Sigmoid colon (tissue), 7 donors: ENCODE measurements at places on chromosomes 1 and 21. TPM values are rescaled to one million over a fixed set of nuclear protein-coding genes. Genes with fewer than 3 reads are reported as not detected.

The LRRC39 gene
- 1.6 TPM for total RNA-seq

GRCh38 chr21:39175154-39175553 is 8.1 kb downstream of the PSMG1 start:
- DNase-seq = no peak

DNA sequence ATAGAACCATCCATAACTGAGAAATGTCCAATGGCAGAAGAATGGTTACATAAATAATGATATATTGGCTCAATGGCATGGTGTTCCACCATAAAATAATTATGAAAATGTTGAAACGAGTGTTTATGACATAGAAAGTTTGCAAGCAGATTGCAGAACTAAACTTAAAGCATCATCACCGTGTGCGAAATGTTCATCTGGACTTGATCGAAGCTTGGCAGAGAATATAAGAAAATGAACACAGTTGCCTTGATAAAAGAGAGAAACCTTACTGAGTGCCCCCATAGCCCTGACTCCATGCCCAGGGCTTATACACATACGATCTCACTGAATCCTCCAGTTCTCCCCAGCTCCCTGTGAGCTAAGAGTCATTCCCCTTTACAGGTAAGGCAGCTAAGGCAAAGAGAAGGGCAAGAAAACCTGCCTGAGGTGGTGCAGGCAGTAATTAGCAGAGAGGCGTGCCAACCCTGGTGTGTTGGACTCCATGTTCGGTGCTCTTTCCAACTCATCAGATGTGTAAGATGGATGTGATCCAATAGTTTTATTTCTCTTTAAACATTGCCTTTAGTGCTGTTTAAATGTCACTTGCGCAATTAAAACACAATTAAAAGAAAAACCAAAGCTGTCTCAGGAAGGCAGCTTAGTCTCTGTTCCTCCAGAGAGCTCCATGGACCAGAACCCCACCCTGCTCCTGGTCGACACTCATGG is 21.8 kb upstream of the SPOCD1 start:
- no peak for DNase-seq

GRCh38 chr1:173554089-173554488 is 48.8 kb downstream of the SLC9C2 start:
- no peak for DNase-seq

GRCh38 chr21:33968995-33969348 is 53.4 kb upstream of the ATP5PO start:
- no peak for DNase-seq

The RPTN gene
- not detected for total RNA-seq

DNA sequence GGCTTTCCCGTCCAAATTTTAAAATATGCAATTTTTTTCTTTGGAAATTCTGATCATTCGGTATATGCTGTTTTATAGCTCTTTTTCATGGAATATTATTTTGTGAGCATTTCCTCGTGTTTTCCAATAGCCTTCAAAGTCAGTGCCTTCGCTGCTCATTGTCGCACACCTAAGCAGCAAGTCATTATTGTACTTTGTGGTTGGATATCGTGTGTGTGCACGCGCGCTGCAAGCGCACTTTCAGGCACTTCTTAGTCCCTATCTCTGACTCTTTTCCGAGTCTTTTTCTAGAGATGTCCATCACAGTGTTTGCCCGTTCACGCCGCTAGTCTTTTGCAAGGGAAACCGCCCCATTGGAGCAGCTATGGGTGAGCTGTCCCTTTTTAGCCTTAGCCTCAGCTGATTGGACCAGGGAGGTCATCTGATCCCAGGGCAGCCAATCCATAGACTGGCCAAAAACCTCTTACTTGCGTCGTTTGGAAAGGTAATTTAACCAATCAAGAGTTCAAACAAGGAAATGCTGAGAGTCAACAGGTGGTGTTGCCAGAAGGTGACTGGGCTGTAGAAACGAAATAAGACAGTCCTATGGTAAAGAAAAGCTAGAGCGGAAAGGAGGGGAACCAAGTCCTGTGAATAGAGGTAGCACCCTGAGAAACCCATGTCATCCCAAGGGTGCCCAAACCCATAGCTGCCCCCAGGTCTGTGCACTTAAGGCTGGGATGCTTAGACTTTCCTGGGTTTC is 710 bp upstream of the HYI start:
- DNase-seq = peak; percentile 88

The ADAM30 gene
- not detected for total RNA-seq

GRCh38 chr1:114218361-114219171 is 64.9 kb upstream of the SYT6 start:
- no peak for DNase-seq

DNA sequence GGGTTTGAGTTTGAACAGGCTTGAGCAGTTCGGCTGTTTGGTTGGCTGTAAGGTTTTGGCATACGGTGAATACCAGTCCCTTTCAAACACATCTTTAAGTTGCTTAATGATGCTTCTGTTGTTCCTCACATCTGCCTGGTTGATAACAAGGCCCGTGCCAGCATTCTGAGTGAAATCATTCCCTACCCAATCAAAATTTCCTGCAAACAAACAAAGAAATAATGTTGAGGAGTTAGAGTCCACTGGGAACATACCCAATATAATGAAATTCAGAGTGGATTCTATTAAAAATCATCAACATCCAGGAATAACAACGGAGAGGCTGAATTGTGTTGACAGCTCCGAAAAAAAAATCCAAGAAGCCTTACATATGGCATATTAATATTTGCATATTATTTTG is 91.0 kb upstream of the MAP1LC3C start:
- DNase-seq = no peak

DNA sequence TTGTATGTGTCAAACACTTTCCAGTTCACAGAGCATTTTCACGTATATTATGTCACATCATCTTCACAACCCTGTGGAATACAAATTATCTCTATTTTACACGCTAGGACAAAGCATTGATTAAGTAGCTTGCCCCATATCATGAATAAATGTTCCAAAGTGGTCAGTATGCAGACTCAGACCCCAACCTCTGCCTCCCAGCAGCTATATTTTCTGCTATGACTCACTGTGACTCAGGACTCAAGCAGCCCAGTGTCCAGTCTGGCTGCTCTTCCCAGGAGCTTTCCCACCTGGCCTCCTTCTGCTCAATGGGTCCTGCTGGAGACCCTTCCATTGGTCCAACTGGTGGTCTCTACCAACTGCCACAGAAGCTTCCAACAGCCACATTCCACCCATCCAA is 56.0 kb upstream of the RAP1A start:
- DNase-seq = no peak

GRCh38 chr1:111778541-111779051 is 22.9 kb downstream of the DDX20 start:
- no peak for DNase-seq

DNA sequence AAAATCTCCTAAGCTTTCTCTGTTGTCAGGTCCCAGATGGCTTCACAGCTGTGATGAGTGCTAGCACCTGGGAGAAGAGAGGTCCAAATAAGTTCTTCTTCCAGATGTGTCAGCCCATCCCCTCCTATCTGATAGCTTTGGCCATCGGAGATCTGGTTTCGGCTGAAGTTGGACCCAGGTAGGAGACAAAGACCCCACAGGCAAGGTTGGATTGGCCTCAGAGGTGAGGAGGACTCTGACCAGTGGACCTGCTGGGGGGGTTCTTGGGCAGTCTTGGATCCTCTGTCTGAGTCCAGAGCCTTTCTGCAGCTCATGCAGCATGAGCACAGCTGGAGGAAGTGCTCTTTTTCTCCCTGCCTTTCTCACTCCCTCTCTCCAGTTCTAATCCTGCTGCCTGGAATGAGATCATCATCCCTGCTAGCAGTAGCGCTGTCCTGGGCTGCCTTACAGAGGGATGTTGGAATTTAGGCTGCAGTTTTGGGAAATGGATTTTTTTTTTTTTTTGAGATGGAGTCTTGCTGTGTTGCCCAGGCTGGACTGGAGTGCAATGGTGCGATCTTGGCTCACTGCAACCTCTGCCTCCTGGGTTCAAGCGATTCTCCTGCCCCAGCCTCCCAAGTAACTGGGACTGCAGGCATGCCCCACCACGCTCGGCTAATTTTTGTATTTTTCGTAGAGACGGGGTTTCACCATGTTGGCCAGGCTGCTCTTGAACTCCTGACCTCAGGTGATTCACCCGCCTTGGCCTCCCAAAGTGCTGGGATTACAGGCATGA is 7.1 kb downstream of the RNPEP start:
- DNase-seq = peak; percentile 27

DNA sequence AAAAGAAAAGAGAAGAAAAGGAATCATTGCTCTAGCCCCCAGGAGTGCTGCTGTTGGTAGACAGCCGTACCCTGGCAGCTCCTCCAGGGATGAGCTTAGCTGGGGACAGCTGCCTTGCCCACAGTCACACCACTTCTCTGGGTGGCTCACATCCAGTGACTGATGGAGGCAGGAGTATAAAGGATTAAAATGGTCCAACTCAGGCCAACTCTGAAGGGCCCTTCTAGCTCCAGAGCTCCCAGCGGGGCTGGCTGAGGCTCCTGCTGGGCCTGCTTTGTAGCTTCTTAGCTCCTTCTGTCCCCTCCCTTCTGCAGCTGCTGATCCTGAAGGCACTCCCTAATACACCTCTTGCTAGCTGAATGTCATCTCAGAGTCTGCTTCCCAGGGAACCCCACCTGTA is 4.4 kb downstream of the CITED4 start:
- no peak for DNase-seq

The S1PR1 gene
- total RNA-seq = 24.8 TPM

DNA sequence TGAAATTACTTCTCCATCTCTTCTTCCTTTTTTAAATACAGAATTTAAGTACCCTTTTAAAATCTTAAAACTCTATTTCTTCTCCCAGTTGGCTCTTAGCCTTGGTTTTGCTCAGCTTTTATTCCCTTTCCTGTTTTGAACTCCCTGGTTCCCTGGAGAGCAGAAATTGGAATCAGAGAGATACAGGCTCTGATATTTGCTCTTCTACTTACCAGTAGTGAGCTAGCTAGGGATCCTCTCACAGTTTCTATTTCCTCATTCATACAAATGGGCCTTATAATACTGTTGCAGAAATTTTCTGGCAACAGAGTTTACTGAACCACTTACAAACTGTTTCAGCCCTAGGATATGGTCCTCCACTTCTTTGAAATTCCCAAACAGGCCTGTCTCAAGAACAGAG is 606.3 kb downstream of the NUF2 start:
- DNase-seq = no peak

DNA sequence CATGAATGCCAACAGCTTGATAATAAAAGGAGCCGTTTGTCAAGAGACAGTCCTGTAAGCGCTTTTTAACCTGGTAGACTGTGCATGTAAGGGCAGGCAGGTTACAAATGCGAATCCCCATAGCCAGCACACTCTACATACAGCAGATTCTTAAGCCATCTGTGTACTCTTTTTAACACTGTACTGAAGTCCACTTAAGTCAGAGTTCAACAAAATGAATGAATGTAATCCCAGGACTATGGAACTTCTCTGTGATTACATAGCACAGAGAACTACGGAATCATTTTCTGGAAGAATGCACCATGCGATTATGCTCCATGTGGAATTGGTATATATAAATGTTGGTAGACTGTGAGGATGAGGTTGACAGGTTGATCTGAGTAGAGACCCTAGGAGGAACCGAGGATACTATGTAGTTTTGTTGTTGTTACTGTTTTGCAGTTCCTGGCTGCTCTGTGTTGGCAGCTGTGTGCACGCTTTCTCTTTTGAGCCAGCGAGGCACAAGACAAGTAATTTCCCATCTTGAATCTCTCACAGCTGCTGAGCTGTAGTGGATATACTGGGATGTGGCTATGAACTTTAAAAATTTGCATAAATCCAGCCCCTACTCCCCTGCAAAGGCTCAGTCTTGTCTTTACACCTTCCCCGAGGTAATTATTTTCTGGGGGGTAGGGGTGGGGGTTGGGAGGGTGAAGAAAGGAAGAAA is 21.9 kb downstream of the LRRC8D start:
- no peak for DNase-seq

DNA sequence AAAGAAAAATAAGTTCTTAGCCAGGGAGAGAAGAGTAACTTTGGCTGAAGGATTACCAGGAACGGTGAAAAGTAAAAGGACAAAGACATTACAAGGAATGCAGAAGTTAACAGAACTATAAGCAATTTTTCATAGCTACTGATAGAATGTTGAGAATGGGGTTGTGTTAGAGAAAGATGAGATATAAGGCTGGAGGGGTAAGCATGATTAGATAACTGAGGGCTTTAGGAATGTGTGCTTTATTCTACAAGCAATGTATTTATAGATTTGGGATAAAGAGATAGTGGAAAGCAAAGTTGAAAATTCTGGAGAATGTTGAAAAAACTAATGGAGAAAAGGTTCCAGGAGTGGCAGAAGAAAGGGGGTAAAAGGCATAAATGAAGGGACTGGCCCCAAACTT is 65.4 kb upstream of the PTCH2 start:
- no peak for DNase-seq

DNA sequence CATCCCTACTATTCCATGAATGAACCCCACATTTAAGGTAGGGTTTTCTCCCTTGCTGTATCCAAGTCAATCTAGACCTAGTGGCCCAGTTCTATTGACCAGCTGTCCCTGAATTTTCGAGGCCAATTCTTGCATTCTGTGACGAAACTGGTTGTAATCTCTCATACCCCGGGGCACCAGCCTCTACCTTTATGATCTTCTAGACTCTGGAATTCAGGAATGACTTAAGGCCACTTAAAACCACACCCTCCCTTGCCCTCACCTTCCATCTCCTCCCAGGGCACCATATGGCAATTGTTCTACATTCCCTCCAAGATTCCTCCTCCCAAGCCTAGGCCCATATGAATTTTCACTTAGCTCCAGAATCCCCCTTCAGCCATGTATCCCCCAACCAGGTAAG is 48.9 kb downstream of the RHOU start:
- DNase-seq = no peak

- DNase-seq = no peak
Observed at GRCh38 chr1:212946872-212947271, 3.5 kb upstream of the VASH2 start.

DNA sequence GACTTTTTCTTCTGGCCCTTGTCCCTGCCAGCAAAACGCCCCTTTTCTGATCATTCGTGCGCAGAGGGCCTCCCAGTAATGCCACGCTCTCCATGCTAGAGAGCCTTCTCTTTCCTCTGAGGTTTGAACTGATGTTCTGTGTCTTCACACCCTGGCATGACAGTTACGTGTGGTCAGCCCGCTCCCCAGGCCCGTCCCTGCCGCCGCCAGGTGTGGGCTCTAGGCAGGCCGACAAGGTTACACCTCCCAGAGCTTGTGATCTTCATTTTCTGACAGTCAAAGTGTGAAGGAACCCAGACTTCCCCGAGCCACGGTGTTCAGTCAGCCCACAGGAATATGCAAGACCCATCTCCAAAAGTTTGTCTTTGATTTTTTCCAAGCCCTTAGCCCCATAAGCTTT is 265.6 kb downstream of the TM2D1 start:
- no peak for DNase-seq

DNA sequence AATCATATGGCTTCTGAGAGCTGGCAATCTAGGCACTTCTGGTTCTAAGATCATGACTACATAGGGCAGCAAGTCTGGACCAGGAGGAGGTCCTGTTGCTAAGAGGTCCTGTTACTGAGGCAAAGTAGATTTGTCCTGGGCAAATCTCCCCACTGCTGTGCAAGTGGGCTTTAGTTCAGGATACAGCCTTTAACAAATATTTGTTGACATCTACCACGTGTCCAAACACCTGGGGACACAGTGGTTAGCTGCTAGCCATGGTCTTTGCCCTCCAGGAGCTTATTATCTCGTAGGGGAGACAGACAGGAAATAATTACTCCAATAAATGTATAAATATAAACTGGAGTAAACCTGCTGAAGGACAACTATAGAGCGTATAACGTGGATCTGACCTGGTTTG is 3.2 kb downstream of the CGN start:
- DNase-seq = no peak

- peak; percentile 73 for DNase-seq
Observed at GRCh38 chr1:24321697-24322469, 2.7 kb downstream of the GRHL3 start.

The PTPRU gene
- total RNA-seq = 28.4 TPM
